ENCODE measurements at places on chromosomes 2 and 18. TPM values are rescaled to one million over a fixed set of nuclear protein-coding genes. Genes with fewer than 3 reads are reported as not detected.

- DNase-seq = no peak
Measured at GRCh38 chr2:10541775-10542432, 93.8 kb upstream of the ODC1 start.

The ABCG5 gene
- not detected for total RNA-seq

The NT5DC4 gene
- not detected for total RNA-seq

DNA sequence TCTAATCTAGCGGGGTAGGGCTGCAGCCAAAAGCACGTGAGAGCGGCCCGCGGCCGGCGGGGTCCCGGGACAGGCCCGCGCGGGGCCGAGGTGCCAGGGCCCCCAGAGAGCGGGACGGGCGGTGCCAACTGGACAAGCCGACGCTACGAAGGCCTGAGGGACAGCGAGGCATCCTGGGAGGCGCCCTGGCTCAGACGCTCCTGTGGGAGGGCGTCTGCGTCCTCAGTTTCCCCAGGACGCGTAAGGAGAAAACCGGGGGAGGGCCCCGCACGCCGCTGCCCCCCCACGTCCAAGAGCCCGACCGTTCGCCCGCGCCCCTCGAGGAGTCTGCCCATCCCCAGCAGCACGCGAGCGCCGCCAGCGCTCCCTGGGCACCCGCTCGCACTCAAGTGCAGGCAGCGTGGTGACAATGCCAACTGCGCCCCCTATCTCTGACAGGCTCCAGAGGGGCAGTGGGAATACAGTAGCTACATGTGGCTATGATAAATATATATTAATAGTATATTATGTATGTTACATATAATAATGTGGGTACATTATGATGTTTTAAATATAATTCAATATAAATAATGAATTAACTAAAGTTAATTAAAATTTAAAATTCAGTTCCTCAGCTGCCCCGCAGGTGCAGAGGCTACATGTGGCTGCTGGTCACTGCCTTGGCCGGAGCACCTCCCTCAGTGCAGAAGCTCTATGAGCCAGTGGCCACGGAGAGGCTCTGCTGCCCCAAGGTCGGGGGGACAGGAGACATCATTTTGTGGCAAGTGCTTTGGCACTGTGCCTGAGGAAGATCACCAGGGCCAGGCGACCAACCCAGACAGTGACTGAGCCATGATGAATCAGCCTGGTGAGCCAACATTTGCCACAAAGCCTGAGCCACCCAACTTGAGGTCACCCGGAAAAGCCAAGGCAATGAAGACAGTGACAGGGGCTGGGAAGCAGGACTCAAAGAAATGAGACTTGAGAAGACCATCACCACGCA is 5.5 kb upstream of the SFT2D3 start:
- DNase-seq = peak; percentile 58

DNA sequence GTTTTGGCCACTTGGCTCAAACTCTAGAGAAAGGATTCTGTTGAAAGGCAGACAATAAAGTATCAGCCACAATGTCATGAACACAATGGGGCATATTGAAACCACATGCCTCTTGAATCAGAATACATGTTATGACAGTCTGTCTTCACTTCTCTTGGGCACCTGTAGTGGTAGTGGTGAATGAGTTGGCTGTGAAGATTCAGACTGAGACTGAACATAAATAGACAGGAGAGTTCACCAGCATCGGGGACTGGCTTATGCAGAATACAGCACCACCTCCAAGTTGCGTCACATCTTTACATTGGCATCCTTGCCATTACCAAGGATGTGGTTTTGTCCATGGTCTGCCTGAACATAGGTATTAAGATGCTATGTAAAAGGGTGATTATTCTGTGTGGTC is 336.8 kb downstream of the MYCN start:
- no peak for DNase-seq

DNA sequence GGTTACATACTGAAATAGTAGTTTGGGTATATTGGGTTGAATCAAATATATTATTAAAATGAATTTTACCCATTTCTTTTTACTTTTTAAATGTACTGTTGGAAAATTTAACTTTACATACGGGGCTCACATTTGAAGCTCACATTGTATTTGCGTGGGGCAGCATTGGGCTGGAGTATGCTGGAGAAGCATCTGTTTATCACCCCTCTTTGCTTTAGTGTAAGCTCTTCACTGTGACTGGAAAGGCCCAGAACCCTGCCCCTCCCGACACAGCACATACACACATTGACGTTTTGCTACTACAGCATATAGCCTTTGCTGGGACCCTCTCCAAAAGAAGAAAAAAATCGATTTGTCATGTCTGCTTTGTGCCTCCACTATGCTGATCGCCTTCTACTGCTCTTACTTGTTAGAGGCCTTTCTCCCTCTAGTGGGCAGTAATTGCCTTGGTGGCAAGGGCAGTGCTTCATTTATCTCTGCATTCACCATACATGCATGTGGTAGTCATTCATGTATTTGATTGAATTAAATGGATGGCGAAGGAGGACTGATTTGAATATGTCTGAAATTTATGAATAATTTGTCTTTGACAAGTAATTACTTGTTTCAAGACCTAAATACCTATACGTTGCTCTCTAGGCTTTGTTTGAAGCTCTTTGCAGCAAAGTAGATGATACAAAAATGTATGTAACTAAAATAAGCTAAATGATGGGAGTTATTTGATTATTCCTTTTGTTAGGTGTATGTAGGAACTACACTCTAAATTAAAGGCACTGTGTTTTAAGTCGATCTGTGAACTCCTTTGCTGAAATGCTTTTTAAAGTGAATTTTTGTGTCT is 37.4 kb downstream of the VAPA start:
- DNase-seq = peak; percentile 26

The CRYGD gene
- total RNA-seq = not detected

- no peak for DNase-seq
Measured at GRCh38 chr2:208101716-208102631, 22.4 kb downstream of the CRYGD start.

GRCh38 chr2:237862528-237862895 is 3.1 kb downstream of the RAMP1 start:
- DNase-seq = no peak
